ENCODE measurements at places on chromosomes 6 and 20. TPM values are rescaled to one million over a fixed set of nuclear protein-coding genes. Genes with fewer than 3 reads are reported as not detected.

- DNase-seq = no peak
These were observed 289.3 kb downstream of the KIF16B start for GRCh38 chr20:16283978-16284377.

GRCh38 chr6:156698239-156699016 is 78.8 kb upstream of the ARID1B start:
- no peak for DNase-seq

GRCh38 chr20:44001667-44002596 is 87.3 kb downstream of the TOX2 start:
- DNase-seq = no peak

GRCh38 chr6:30155520-30156261 is 5.3 kb downstream of the TRIM10 start:
- DNase-seq = no peak

- DNase-seq = no peak
These were observed 3.0 kb upstream of the MYLK4 start for GRCh38 chr6:2753743-2754142.

DNA sequence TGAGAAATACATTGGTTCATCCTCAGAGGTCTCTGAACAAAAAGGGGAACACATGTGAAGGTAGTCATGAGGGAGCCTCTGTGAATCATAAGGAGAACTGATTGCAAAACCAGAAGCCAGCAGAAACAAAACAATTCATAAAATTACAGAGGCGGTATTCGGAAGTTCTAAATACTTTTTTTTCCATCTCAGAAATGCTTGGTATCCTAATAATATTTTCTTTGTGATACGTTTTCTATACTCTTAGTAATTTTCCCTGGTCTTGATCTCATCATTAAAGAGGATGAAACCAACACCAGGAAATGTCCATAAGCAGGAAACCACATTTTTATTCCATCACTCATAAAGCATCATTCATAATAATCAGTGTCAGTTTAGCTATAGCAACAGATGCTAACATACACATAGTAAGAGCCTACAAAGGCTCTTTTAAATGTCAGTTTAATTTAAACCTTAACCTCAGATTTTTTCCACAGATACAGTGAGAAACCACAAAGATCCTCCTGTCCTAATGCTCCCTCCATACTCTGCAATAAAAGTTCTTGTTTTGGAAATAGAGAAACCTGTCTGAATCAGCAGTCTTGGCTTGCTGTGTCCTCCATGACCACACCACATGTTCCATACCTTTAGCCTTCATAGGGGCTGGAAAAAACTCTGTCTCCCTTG is 29.2 kb downstream of the SGK1 start:
- no peak for DNase-seq

The KHDRBS2 gene
- polyA plus RNA-seq = 1.7 TPM

DNA sequence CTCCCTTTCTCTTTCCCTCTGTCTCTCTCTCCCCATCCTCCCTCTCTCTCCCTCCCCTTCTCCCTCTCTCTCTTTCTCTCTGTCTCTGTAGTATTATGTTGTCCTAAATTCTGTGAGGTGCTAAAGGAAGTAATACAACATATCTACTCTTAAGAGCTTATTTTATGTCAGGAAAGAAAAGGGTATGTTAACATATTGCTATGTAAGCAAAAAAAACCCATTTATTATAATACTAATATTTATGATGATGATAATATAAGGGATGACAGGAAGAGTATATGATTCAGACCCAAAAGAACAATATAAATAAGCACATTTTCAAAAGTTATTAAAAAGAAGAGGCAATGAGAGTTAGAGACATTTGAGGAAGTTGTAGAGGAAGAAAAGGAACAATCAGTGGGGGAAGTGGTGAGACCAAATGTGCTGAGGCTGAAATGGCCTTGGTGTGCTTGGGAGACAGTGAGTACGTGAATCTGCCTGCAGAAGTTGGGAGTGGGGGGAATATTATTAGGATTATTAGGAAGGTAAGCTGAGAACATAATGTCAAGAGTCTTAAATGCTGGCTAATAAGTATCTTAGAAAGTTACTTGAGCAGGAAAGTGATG is 303.6 kb upstream of the FERMT1 start:
- no peak for DNase-seq

The TUBE1 gene
- polyA plus RNA-seq = 24.6 TPM

DNA sequence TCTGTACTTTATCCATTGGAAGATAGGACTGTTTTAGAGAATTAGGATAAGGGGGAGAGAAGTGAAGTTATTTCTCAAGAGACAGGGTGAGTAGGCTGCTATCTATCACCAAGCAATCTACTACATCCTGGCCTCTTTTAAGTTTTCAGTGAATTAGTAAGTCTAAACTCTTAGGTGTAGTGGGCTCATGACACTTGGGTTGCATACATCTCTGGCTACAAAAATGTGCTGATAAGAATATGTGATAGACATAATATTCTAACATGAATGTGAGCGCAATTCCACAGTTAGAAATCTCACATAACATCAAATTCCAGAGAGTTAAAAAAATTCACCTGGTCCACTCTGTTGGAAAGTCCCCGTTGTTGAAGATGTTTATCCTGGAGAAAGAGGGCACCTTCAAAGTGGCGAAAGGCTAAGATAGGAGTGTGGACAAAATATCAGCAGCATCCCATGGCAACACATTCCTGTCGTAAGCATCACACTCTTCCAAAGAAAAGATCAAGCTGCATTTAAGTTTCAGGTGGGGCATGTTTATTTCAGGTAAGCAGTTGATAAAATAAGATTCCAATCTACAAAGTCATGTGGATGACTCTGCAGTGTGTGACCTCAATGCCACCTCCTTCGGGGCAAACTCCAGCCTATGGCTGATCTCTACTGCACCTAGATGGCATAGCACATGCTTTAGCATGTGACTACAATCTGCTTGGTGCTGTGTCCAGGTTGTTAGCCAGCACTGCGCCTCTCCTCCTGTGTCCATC is 111.7 kb upstream of the NEDD9 start:
- no peak for DNase-seq

- DNase-seq = no peak
These were observed 105.9 kb upstream of the ID4 start for GRCh38 chr6:19731282-19731681.

GRCh38 chr6:24788031-24788665 is 10.6 kb downstream of the ARMH2 start:
- DNase-seq = no peak

The FRMD1 gene
- 12.2 TPM for polyA plus RNA-seq

DNA sequence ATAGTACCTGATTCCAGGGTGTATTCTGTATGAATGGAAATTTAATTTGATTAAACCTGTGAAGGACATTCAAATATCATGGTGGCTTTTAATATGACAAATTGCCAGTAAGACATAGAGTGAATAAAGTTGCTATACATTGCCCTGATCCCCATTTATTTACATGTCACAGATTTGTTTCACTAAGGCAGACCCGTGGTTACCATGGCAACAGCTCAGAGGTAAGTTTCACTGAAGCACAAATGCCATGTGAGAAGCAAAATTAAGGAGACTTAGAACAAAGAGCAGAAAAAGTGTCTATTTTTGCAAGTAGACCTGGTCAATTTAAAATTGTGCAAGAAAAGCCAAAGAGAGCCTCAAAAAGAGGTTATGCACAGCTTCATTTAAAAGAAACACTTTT is 63.7 kb downstream of the PXDC1 start:
- DNase-seq = no peak

GRCh38 chr6:16766043-16766536 is 4.8 kb upstream of the ATXN1 start:
- DNase-seq = no peak

GRCh38 chr6:134835993-134836392 is 113.9 kb downstream of the ALDH8A1 start:
- no peak for DNase-seq

- no peak for DNase-seq
These were observed 43.9 kb downstream of the CDH4 start for GRCh38 chr20:61295682-61296628.

- DNase-seq = no peak
These were observed 16.6 kb downstream of the CPNE5 start for GRCh38 chr6:36822506-36823269.

The C6orf15 gene
- not detected for polyA plus RNA-seq

GRCh38 chr6:45590696-45591184 is 213.0 kb upstream of the SUPT3H start:
- no peak for DNase-seq

The GPR6 gene
- not detected for polyA plus RNA-seq

DNA sequence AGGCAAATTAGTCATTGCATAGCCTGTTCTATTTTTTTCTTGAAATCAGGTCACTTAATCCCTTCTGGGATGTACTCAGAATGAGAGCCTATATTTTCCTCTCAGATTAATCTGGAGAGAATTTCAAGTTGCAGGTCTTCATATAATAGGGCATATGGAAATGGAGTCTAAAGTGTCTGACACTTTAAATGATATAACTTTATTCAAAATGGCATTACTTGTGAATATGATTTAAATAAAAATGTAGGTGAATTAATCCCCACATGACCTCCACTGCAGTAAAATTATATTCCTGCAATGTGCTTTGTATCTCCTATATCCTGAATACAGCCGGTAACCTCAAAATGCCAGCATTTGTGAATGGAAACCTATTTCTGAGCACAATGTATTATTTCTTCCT is 172.5 kb upstream of the BTBD3 start:
- DNase-seq = no peak

The GABRR1 gene
- polyA plus RNA-seq = 1.6 TPM

GRCh38 chr6:142783499-142783898 is 161.5 kb downstream of the HIVEP2 start:
- DNase-seq = no peak

- DNase-seq = no peak
These were observed 7.8 kb downstream of the STX11 start for GRCh38 chr6:144158133-144158532.

The GRM1 gene
- polyA plus RNA-seq = 0.19 TPM

GRCh38 chr6:97445407-97445806 is 162.4 kb upstream of the MMS22L start:
- DNase-seq = no peak

DNA sequence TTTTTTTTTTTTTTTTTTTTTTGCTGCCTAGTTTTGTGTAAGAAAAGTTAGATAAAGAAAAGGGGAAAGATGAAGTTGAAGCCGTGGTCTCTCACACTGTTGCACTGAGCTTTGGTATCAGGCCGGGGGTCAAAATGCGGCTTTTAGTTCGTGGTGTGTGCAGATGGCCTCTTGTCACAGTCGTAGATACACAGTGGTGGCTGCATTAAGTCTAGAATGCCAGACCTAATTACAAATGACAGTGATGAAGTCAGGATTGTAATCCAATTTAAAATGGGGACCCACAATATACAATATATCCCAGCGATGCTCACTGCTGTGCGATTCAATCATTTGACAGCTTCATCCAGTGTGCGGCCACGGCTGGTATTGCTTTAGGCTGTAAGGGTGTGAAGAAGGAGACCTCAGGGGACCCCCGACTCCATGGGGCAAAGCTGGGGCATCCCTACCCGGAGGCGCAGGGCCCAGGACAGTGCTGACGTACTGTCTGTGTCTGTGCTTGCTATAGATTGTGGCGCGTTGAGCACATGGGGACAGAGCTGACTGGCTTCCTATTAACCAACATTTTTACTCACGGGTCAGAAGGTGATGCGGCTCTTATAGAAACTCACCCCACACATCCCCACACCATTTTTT is 210.0 kb upstream of the SOX4 start:
- DNase-seq = no peak

- DNase-seq = no peak
These were observed 345.3 kb downstream of the TFAP2B start for GRCh38 chr6:51163843-51164529.
